ENCODE measurements at places on chromosomes 4 and X.

GRCh38 chr4:183968931-183969330 is 63.8 kb downstream of the STOX2 start:
- no peak for DNase-seq

DNA sequence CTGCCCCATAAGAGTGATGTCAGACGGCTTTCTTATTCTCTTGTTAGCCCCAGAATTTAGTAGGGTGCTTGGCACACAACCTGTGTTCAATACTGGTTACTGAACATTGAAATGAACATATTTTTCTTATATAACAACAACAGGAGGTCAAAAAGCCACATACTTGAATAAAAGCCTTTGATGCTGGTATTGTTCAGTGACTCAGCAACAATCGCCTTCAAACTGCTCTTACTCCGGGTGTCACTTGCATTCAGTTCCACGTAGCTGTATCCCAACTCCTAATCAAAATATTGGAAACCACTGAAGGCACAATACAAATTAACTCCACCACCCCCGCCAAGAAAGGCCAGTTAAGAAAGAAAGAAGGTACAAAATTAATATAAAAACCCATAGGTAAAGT is 61.5 kb downstream of the RFC1 start:
- no peak for DNase-seq

DNA sequence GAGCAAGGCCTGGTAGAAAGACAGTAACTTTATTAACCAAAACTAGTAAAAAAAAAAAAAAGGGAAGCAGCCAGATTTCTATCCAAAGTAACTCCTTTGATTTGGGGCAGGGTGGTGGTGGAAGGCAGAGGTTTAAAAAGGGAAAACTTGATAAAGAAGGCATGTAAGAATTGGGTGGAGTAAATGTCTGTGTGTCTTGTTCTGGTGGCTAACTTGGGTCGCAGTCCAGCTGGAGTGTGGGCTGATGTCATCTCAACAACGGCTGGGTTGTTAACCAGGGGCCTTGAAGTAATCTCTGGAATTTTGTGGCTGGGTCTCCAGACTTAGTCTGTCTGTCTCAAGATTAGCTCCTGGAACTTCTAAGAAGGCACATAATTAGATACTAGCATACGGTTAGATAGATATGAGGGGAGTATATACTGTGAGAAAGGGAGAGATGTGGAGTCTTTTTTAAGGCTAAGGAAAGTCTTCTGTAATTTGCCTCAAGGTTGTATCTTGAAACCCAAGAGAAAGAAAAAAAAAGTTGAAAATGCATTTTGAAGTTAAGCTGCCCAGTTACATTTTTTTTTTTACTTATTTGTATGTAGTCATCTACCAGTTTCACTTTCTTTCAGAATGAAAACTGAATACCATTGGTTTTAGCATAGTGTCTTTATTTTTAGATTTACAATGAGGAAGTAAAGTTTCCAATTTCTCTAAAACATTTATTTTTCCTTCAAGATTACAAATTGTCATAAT is 48.3 kb downstream of the MTHFD2L start:
- DNase-seq = peak; percentile 67

DNA sequence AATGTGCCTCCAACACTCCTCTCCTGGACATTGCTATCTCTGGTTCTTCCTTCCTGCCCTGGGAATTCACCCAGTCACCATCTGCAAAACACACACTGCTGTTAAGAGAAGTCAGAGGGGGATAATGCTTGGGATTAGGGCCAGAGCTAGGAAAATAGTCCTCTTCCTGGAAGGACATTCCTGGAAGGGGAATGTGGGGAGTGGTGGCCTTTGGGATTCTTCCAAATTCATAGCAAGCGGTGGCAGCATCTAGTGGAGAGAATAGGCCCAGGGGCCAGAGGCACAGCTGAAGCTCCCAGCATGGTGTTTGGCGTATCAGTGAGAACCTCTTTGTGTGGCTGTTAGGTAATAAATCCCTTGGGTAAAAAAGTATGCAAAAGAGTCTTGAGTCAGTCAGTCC is 34.3 kb downstream of the SHROOM4 start:
- DNase-seq = no peak

GRCh38 chr4:173436149-173436579 is 37.2 kb upstream of the SCRG1 start:
- DNase-seq = no peak

- DNase-seq = no peak
Measured at GRCh38 chr4:24262084-24262483, 322.3 kb downstream of the DHX15 start.

GRCh38 chrX:102696306-102696705 is 15.9 kb upstream of the GPRASP2 start:
- no peak for DNase-seq

GRCh38 chr4:101500742-101501141 is 153.4 kb upstream of the PPP3CA start:
- no peak for DNase-seq

DNA sequence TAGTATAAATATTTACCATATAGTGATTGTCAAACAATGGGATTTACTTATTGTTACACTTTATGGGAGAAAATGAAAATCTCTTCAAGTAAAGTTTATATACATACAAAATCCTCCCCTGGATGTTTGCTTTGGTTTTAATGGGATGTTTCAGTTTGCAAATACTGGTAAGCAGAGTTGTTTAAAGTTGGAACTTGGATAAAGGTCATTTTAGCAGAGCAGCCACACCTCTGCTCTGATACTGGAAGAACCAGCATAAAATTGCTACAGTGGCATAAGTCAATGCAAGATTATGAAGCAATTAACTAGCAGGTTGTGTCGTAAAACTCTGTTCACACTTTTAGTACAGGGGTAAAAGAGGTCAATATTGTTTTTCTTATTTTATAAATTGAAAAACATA is 101.2 kb downstream of the TRAPPC11 start:
- no peak for DNase-seq

GRCh38 chr4:2368746-2369437 is 49.6 kb downstream of the ZFYVE28 start:
- DNase-seq = no peak

DNA sequence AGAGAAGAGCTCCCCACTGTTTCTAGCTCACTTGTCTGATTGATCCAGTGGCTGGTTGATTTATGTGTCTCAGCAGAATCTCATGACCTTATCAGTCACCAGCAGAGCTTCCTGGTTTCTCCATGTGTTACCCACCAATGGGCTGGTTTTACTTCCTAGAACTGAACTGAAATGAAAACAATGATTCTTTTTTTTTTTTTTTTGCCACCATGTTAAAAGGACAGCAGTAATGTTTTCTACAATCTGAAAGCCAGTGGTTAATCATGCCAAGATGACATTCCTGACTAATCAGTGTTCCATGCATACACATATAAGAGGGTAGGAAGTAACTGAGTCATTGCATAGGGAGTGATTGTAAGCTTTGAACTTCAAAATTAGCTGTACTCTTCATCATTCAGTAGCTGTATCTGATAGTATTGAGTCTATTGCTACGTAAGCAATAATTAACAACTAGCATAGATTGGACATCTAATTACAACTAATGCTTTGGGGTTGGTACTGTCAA is 67.7 kb downstream of the SLC4A4 start:
- no peak for DNase-seq

DNA sequence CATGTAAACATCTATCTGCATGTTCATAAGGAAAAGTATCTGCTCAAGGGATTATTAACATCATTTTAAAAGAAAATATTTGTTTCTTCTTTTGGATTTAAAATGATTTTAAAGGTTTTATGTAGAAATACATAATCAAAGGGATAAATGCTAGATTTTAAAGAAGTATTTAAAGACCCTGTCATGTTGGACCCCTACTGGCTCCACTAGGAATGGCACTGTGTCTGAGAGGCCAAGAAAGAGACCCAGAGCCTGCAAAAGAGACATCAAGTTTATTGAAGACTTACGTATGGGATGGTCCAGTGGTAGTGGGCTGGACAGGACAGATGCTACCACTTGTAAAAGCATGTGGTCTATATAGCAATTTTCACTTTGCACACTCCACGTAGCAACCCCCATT is 78.7 kb upstream of the PCDH18 start:
- DNase-seq = peak; percentile 9

GRCh38 chrX:11189097-11189496 is 78.0 kb downstream of the HCCS start:
- DNase-seq = no peak

GRCh38 chrX:12975670-12975965 is 708 bp downstream of the TMSB4X start:
- no peak for DNase-seq

- no peak for DNase-seq
Measured at GRCh38 chrX:53547668-53548067, 113.5 kb upstream of the HSD17B10 start.

GRCh38 chr4:185847352-185848097 is 35.5 kb upstream of the SORBS2 start:
- DNase-seq = no peak

GRCh38 chr4:140681201-140681600 is 75.0 kb downstream of the TBC1D9 start:
- DNase-seq = no peak

DNA sequence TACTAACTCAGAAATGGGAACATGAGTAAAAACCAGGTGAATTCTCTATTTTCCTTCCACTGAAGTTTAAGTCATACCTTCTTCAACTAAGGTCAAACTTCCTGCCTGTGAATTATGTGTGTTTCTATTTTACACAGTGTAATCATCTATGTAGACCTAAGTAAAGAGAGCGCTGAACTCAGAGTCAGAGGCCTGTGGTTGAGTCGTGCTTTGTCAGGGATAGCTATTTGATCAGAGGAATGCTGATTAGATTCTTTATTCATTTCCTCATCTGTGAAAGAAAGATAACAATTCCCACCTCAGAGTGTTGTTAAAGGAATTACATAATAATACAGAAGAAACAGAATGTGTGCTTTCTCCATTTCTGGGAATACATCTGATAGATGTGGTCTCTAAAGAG is 654.1 kb downstream of the STIM2 start:
- DNase-seq = no peak

DNA sequence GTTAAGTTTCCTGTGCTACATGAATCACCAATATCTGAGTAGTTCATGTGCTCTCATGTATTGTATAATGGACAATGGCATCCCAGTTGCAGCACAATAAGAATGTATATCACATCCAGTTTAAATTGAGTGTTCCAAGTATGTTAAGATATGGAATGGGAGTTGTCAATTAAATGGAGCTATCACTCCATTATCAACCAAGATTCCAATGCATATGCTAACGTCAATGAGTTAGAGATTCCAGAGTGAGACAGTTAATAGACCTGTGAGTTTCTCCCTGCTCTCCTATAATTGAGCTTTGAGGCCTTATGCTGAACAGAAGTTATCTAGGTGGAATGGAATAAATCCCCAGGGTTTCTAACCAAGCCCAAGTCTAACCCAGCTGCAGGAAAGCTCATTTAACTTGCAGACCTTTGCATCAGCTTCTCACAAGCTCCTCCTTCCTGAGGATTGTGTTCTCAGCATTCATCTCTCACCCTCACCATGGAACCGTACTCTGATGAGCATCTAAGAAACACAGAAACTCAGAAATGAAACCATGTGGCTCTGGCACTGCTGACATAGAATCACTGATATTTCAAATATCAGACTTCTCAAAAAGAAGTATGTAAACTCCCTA is 84.8 kb downstream of the TIGD2 start:
- DNase-seq = peak; percentile 60

DNA sequence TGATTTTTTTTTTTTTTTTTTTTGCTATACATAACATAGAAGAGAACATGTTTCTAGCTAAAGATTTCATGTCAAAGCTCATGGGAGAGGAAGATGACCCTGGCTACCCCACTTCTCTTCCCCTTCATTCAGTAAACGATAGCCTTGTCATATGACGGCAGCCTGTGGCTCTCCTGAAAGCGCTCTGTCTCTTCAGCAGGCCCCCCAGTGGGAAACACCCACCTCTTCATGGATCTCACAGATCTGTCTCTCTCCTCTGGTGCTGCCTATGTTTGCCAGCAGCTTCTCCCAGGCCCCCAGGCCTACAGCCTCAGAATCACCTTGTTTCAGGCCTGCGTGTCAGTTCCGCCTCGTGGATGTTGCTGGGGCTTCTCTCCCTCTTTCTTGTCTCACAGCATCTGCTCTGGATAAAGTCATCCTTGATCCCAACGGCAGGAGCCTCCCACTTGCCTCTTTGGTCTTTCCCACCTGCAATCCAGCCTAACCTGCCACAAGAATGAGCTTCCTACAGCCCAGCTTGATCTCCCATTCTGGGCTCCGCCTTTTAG is 34.6 kb downstream of the RHOH start:
- DNase-seq = no peak

- DNase-seq = no peak
Measured at GRCh38 chr4:166021617-166022016, 148.6 kb downstream of the TLL1 start.

- no peak for DNase-seq
Measured at GRCh38 chrX:331151-331824, 12.7 kb upstream of the GTPBP6 start.

DNA sequence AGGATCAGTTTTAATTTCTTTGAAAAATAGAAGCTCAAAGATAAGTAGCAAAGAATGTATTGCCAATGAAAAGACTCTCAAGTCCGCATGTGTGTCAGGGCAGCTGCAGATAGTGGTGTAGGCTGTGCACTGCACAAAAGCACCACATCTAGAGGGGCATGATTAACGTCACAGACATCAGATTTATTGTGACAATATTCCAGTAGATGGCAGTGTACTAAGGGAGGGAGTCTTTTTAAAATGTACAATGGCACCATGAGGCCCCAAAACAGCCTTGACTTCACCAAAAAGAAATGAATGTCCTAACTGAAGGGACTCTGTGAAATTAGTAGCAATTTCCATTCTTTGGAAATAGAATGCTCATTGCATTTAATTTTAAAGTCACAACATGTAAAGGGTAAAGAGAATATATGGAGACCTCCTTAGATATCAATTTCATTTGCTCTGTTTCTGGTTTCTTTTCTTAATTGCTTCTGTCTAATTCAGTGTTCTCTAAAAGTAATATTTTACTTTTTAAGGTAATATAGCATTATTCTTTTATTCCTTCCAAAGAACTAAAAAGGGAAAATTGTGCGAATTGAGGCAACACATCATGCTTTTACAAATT is 98.4 kb downstream of the ZNF827 start:
- peak; percentile 78 for DNase-seq

GRCh38 chr4:8860892-8861575 is 10.6 kb downstream of the HMX1 start:
- DNase-seq = no peak

GRCh38 chrX:57902633-57903032 is 7.6 kb downstream of the ZXDA start:
- no peak for DNase-seq

DNA sequence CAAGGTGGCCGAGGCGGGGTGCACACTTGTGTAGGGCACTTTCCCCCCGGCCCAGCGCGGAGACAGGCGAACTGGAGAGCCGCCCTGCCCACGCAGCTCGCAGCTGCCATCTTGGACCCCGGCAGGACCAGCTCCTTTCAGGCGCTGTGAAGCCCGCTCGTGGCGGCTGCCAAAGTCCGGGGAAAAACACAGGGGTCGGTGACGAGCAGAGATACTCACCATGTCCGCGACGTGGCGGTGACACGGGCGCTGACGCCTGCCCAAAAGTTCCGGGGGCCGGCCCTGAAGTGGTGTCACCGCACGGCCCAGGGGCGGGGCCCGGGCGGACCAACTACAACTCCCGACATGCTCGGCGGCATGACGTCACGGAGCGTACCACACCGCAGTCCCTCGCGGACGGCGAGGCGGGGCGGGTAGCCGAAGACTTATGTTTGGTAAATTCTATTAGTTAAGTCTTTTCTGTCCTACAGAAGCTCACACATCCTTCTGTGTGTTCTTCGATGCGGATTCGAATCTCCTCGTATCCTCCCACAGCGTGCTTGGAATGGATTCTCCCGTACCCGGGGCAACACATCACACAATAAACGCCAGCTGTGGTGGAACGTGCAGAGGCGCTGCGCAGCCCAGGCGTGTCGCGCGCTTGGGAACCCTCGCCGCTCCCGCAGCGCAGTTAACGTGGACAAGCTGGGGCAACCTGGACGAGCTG is at the start of gene UFSP2:
Gene UFSP2, minus strand, starts transcription at position 318 of the 706 bp plus-strand sequence. Its CDS starts 96 bp downstream, at position 222.
- DNase-seq = peak; percentile 93

Data from MM.1S (cell line).